ENCODE measurements at places on chromosomes 4 and X.

- no peak for DNase-seq
These were observed 131.8 kb downstream of the CLCN5 start for GRCh38 chrX:50054147-50054546.

GRCh38 chr4:43238008-43238407, 345.5 kb downstream of the GRXCR1 start:
- DNase-seq, result no peak

GRCh38 chr4:85722807-85723206, 247.9 kb downstream of the ARHGAP24 start:
- no peak for DNase-seq

GRCh38 chr4:183828125-183828524, 77.0 kb upstream of the STOX2 start:
- DNase-seq, result no peak

- DNase-seq, result no peak
These were observed 9.2 kb upstream of the VAMP7 start for GRCh38 chrX:155871934-155872333.

- no peak for DNase-seq
These were observed 79.8 kb upstream of the LANCL3 start for GRCh38 chrX:37491686-37492085.

DNA sequence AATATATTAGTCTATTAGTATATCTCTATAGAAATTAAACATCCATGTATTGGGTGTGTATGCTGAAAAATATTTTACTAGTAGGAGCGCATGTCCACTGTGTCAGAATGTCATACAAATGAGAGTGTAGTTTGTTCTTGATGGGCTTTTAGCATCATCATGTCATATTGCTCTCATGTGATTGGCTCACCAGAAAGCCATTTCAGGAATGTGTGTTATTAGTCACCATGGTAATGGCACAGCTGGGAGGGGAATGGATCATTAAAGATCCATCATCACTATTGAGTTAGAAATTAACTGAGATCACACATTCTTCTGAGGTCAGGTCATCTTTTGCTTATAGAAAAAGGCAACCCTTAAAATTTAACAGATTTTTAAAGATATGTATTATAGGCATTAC, 77.3 kb downstream of the PHEX start:
- DNase-seq, result no peak

DNA sequence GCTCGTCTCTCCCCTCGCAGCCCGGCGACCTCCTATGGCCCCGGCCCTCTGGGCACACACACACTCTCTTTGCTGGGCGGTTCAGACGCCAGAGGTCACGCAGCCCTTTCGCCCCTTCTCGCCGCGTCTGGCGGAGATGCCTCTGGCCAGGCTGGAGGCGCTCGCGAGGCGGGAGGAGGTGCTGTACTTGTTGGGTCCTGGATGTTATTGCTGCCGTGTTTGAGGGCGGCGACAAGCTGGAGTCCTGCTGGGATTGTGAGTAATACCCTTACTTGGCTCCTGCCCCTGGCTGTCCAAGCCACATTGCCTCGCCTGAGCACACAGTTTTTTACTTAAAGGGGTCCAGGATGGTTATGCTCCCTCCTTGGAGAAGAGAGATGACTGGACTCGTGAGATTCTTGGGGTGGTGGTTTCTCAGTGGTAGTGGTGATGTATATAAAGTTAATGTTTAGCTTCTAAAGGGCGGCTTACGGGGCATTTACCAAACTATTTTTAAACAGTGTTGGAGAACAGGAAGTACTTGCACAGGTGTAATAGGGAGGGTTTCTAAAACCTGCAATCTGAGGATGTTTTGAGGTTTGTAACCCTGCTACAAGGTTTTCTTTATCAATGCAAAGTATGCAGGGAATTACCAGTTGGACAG, 572 bp downstream of the USP53 start:
- DNase-seq, result peak; percentile 61

- DNase-seq, result no peak
These were observed 184.7 kb upstream of the FRMPD4 start for GRCh38 chrX:11953615-11954014.

DNA sequence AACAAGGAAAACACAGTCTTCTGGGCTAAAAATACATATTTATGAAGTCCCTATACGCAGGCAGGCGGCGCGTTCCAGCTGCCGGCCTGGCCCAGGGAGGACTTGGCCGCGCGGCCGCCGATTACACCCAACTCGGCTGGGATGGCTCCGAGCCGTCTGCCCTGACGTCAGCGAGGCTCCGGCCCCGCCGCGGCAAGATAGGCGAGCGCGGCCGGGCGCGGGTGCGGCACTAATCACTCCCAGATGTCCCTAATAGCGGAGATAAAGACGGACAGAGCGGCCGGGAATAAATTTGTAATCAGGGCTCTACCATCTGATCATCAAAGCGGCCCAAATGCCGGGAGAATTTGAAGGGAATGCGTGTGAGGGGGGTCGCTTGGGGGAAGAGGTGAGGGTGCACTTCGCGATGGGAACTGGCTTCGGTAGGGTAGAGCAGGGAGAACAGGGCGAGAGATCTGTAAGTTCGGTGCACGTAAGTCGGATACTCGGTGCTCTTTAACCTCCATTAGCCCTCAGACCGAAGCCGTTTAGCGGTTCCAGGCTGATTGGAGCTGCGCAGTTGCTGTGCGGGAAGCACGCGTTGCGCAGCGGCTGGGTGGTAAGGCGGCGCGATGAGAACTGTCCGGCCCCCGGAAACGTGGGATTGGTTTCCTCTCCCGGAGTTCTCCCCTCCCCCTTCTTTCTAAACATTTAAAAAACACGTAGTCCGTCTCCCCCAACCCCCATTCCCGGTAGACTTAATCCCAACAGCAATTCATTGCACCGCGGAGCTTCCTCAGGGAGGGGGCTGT, 7.7 kb downstream of the HAND2 start:
- DNase-seq, result no peak
